NCI-H2029 treated with DMSO at 0.1 percent for 48 hours (cell line): ENCODE measurements at places on chromosomes 7 and 10.

DNA sequence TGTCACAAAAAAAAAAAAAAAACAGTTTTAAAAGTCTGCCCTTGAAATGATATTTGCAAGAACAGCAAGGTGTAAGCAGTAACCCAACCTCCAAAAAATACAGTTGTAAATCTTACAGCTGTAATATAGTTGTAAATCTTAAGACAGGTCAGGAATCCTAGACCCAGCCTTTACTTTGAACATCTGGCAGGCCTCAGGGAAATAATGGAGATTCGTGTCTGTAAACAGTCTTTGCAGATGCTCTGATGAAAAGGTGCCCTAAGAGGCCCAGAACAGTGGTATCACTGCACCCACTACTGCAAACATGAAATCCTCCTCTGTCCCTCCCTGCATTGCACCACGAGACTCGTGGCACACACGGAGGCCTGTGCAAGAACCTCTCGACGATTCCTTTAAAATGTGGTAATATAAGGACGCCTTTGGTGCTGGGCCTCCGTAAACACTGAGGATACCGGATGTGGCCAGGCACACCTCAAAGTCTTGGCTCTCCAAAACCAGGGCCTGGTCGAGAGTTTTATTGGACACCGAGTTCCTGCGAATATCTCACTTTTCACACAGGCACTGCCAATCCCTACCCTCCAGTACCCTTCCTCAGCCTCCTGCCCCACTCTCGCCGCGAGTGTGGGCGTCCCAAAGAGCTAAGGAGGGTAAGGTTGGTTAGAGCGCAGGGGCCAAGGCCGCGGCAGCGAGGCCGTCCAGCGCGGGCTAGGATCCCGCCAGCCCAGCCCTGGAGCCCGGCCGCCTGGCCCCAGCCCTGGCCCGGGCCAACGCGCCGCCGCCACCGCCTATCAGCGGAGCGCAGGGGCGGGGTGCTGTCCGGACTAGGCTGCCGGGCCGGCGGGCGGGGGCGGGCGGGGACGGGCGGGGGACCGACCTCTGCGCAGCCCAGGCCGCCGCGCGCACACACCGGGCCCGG lies at the start of gene REEP3:
Gene REEP3 (plus strand): TSS at position 902 of the 916 bp plus-strand sequence. CDS start 145 bp downstream, outside the sequence.
- DNase-seq = no peak

DNA sequence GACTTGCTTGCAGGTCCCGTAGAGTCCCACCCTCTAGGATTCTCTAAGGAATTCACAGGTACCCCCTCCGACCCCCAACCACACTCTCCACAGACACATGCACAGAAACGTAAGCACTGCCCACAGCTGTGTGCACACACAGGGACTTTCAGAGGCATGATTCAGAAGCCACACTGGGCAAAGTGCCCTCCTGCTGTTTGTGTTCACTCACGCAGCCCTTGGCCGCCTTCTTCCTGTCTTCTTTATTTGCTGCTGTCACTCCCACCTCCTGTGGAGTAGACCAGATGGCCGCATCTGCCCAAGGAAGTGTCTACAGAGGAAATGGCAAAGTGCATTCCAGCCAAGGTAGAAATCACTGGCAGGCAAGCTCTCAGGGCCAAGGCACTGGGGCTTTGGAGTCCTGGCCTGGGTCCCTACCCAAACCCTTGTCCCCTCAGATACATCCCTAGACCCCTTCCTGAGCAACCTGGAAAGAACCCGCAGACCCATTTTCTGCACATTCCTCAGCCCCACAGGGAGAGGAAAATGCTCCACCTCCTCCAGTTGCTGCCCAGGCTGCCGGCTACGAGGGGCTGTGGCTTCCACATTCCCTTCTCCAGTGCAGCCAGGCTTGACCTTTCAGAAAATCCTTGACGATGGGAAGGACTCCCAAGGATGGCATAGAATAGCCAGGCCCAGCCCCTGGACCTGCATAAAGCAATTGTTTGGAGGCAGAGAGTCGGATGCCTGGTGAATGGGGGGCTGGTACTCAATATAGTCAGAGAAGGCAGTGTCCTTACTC lies 21.6 kb upstream of the GIMAP8 start:
- no peak for DNase-seq

GRCh38 chr10:127318396-127318795 lies 122.0 kb upstream of the INSYN2A start:
- DNase-seq = no peak

GRCh38 chr7:35241884-35242283 lies 12.0 kb downstream of the TBX20 start:
- no peak for DNase-seq
